ENCODE measurements at places on chromosomes 2 and 18. TPM values are rescaled to one million over a fixed set of nuclear protein-coding genes. Genes with fewer than 3 reads are reported as not detected.

Gene GKN2
- not detected for total RNA-seq

Gene BCL11A
- total RNA-seq, result 11.6 TPM

Gene LOXHD1
- not detected for total RNA-seq

Gene SCN7A
- 5.0 TPM for total RNA-seq

Gene AQP12B
- 0.04 TPM for total RNA-seq

Gene SP100
- total RNA-seq, result 42.2 TPM

DNA sequence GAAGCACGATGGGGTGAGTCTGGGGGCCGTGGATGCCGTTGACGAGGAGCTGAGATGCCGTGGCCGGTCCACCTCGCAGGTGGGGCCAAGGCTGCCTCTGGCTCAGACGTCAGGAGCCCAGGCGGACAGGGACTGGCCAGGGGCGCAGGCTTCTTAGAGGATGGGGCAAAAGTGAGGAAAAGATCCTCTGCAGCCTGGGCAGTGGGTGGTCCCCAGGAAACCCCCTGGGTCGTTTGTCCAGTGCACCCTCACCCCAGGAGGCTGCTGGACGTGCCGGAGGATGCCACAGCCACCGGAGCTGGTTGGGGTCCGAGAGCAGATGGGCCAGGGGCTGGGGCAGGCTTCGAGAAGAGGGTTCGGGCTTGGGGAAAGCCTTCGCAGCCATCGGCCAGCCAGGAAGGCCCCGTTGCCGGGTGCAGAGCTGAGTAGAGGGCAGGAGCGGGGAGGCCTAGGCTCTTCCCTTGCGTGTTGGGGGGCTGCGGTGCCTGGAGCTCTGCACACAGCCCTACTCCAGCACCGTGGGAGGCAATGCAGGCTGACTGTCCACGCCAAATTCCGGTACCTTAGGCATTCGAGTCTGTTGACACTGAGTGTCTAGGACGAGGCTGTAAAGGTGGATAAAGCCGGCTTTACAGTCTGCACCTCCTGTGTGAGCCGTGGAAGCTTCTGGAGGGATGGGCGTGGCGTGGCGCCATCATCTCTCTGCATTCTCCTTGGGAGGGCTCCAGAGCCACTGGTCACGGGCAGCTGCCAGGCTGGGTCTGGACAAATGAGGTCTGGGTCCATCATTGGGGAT is 18.8 kb downstream of the GPC1 start:
- no peaks in the 10 kb centered on the region for H3K36me3 ChIP-seq
- no peak for DNase-seq
- peaks cover 38% of the 10 kb centered on the region for H3K4me1 ChIP-seq
- H3K4me3 ChIP-seq, result no peak overlapping the region
- H3K27me3 ChIP-seq, result peaks cover 5% of the 10 kb centered on the region
- no peak overlapping the region for H3K27ac ChIP-seq

DNA sequence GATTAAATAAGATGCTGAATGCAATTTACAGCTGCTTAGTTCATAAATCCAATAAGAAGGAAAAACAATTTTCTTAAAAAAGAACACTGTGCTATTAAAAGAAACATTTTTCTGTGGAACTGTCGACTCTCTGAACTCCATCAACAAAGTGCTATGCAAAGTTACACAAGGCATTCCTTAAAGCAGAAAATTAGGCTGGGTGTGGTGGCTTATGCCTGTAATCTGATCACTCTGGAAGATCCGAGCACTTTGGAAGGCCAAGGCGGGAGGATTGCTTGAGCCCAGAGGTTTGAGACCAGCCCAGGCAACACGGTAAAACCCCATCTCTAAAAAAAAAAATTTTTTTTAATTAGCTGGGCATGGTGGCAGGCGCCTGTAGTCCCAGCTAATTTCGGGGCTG is 13.0 kb downstream of the MCM6 start:
- H3K27me3 ChIP-seq, result no peaks in the 10 kb centered on the region
- no peak overlapping the region for H3K4me3 ChIP-seq
- no peaks in the 10 kb centered on the region for H3K36me3 ChIP-seq
- no peaks in the 10 kb centered on the region for H3K4me1 ChIP-seq

DNA sequence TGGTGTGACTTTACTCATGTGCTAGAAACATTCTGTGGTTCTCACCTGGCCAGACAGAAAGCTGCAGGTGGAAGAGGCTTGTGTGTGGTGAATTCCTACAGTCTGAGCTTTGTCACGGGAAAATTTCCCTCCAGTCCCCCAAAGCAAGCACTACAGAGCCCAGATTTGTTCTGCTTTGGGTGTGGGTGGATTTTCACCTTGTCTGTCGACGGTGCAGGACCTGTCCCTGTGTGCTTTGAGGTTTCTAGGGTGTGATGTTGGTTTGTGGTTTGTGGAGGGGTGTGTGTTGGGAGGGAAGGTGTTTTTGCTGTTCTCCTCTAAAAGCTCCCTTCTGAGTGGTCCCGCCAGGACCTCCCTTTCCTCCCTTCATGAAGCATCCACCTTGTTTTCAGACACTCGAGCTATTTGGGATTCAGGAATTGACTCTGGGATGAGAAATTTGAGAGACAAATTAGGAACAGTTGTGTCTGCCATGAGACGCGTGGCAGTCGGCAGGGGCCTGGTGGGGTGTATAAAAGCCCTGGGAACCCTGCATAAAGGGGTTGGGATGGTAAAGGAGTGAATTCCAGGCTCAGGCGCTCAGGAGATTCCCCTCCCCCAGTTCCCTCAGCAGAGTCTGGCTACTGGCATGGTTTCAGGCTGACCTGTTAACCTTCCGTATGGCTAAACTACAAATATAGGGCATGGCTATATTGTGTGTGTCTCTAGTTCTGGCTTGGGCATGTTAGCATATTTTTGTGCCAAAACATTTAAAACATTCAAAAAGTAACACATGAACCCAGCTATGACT is 65.5 kb downstream of the DGKD start:
- peaks cover 37% of the 10 kb centered on the region for H3K4me1 ChIP-seq
- H3K4me3 ChIP-seq, result no peak overlapping the region
- no peaks in the 10 kb centered on the region for H3K36me3 ChIP-seq
- no peak for DNase-seq
- no peaks in the 10 kb centered on the region for H3K27me3 ChIP-seq

GRCh38 chr2:215171796-215172195 is 33.4 kb upstream of the ABCA12 start:
- no peak for DNase-seq
- no peak overlapping the region for H3K27ac ChIP-seq
- no peaks in the 10 kb centered on the region for H3K4me1 ChIP-seq
- H3K4me3 ChIP-seq, result no peak overlapping the region

DNA sequence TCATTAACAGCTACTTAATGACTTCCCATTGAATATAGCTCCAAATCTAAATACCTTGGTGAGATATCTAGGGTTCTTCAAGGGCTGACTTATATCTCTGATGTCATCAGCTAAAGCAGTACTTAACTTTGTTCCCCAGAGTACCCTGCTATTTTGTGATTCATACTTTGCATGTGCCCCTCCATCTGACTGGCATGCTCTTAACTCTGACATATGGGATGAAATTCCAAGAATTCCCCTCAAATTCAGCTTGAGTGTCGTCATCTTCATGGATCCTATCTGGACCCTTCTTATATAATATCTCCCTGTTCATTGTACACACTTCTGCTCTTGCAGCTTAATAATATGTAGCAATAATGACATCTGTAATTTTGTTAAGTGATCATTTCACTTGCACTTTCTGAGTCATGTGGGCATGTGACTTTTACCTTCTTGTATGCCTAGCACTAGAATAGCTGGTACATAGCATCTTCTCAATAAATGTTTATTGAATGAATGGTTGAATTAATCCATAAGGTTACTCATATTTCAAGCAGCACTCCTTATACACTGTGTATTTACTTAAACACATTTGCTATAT is 172.9 kb downstream of the WDR7 start:
- no peak for DNase-seq
- no peaks in the 10 kb centered on the region for H3K36me3 ChIP-seq
- no peaks in the 10 kb centered on the region for H3K27me3 ChIP-seq
- no peaks in the 10 kb centered on the region for H3K4me1 ChIP-seq

DNA sequence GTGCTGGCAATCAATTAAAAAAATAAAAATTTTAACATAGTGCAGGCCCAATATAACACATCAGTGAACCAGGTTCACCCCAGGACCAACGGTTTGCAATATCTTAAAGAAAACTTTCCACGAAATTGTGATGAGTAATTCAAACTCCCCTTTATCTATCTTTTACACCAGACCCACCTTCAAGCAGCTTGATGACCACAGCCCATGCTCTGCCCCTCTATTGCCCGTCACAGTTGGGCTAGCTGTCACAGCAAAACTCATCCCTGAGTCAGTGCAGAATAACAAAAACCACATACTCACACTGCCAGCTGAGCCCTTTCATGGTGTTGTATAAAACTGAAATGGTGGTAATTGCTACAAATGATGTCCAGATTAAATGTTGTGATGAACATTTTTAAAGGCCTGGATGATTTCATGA is 112.5 kb upstream of the CREB1 start:
- no peaks in the 10 kb centered on the region for H3K27me3 ChIP-seq
- H3K27ac ChIP-seq, result no peak overlapping the region
- no peaks in the 10 kb centered on the region for H3K4me1 ChIP-seq
- no peaks in the 10 kb centered on the region for H3K36me3 ChIP-seq

DNA sequence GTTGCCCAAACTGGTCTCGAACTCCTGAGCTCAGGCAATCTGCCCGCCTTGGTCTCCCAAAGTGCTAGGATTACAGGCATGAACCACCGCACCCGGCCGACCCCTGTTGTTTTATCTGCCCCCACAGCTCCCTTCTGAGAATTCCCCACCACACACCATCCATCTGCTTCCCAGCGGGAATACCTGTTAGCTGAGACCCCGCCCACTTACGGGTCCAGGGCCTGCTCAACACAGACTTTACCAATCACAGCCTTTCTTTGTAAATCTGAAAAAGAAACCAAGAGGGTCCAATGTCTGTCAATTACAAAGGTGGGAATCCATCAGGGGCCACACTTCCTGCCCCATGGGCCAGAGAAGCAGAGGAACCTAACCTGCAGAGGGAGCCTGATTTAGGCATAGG is 14.2 kb upstream of the CABLES1 start:
- H3K36me3 ChIP-seq, result no peaks in the 10 kb centered on the region
- H3K27me3 ChIP-seq, result no peaks in the 10 kb centered on the region
- no peak overlapping the region for H3K4me3 ChIP-seq
- no peak for DNase-seq
- H3K4me1 ChIP-seq, result peaks cover 3% of the 10 kb centered on the region

- no peaks in the 10 kb centered on the region for H3K36me3 ChIP-seq
- DNase-seq, result no peak
- peaks cover 4% of the 10 kb centered on the region for H3K4me1 ChIP-seq
- no peak overlapping the region for H3K4me3 ChIP-seq
- peaks cover 14% of the 10 kb centered on the region for H3K27me3 ChIP-seq
- peak overlapping the region; percentile 14 for H3K27ac ChIP-seq
Measured at GRCh38 chr2:66430505-66431273, 4.2 kb upstream of the MEIS1 start.

DNA sequence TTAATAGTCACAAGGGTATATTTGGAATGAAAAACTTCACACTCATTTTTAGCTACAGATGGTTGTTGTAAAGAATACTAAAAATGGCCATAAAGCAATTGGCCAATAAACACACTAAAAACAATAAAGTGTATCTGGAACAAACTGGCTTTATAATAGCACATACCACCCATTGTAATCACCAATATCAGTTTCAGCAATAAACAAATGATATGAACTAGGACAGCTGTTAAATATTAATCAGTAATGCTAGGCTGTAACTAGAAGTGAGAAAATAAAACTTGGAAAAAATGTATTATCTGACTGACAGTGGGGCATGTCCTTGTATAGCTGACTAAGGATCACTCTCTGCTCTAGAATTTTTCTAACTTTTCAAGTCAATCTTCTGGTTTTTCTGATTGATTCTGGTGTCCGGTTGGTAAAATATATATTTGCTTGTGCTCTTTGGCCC is 312.5 kb downstream of the RND3 start:
- no peaks in the 10 kb centered on the region for H3K27me3 ChIP-seq
- H3K4me1 ChIP-seq, result peaks cover 13% of the 10 kb centered on the region
- no peaks in the 10 kb centered on the region for H3K36me3 ChIP-seq
- no peak for DNase-seq
- H3K27ac ChIP-seq, result peak overlapping the region; percentile 25
- H3K4me3 ChIP-seq, result no peak overlapping the region

GRCh38 chr2:23452853-23453420 is 68.0 kb downstream of the KLHL29 start:
- no peak for DNase-seq
- no peak overlapping the region for H3K4me3 ChIP-seq
- H3K27me3 ChIP-seq, result no peaks in the 10 kb centered on the region
- H3K36me3 ChIP-seq, result no peaks in the 10 kb centered on the region
- peak overlapping the region; percentile 66 for H3K27ac ChIP-seq

GRCh38 chr2:122755281-122755780 is 999.9 kb downstream of the TSN start:
- H3K36me3 ChIP-seq, result no peaks in the 10 kb centered on the region
- H3K4me3 ChIP-seq, result no peak overlapping the region
- DNase-seq, result no peak

- peaks cover 9% of the 10 kb centered on the region for H3K27me3 ChIP-seq
- no peak overlapping the region for H3K4me3 ChIP-seq
- H3K27ac ChIP-seq, result no peak overlapping the region
- no peaks in the 10 kb centered on the region for H3K36me3 ChIP-seq
- no peaks in the 10 kb centered on the region for H3K4me1 ChIP-seq
- DNase-seq, result peak; percentile 87
Measured at GRCh38 chr2:73823916-73824523, 4.7 kb upstream of the STAMBP start.

- H3K27me3 ChIP-seq, result no peaks in the 10 kb centered on the region
- H3K27ac ChIP-seq, result no peak overlapping the region
- H3K36me3 ChIP-seq, result no peaks in the 10 kb centered on the region
Measured at GRCh38 chr2:126676221-126677175, 20.5 kb downstream of the GYPC start.

Data from hepatocyte (in vitro differentiated cells).